RKO (cell line): ENCODE measurements at places on chromosomes 7 and 10.

DNA sequence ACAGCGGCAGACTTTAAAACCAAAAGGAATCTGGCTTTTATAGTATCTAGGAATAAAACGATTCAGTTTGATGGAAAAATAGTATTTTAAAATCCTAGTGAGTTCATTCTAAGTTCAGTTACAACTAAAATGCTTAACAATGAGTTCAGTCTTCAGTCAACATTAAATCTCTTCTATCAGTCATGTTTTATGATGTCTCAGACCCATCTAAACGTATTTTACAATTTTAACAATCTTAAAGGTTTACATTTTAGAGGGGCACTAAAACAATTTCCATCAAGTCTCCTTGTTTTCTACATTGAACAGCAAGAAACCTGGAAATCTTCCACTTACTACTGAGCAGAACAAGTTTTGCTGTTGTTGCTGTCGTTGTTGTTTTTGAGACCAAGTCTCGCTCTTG, 10.0 kb downstream of the SVOPL start:
- no peak for DNase-seq

DNA sequence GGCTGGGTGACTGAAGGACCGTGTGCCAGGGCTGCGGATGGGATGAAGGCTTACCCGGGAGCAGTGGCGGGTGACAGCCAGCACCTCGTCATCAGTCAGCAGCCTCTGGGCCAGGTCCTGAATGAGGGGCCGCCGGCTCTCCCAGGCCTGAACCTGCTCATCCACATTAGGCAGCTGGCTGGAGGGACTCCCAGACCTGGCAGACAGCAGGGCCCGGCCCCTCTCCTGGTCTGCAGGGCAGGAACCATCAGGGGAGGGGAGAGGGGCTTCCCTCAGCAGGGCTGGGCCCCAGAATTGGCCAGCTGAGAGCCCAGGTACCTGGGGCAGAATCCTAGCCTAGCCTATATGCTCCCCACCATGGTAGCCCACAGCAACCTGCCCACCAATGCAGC, 15.4 kb downstream of the PDZD7 start:
- no peak for DNase-seq

GRCh38 chr7:144001543-144001942, 1.4 kb downstream of the OR6B1 start:
- no peak for DNase-seq

DNA sequence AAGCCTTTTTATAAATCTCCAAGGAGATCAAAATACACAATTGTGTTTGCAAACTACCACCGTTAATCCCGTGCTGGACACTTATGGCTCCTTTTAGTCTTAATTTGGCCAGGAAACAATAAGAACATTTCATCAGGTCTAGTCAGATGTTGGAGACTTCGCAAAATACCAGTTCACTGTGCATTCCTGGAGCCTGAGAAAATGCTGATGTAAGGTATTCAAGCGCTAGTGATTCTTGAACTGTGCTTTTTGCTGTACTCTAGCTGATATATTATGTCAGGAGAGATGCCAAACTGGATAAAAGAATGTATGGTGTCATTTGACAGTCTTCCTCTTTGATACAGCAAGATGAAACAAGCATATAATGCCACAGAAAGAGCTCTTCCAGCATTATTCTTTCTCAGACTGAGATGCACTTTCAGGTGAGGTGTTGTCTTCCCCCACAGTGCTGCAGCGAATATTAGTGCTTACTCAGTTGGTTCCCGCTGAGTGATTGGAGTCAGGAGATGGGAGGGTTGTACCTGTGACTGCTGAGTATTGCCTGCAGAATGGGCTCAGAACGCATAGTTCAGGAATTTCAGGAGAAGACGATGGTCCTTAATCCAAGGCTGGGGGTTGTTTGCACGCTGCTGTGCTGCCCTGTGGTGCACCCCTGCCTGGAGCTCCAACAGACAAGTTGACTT, 59.2 kb downstream of the OGDH start:
- no peak for DNase-seq

DNA sequence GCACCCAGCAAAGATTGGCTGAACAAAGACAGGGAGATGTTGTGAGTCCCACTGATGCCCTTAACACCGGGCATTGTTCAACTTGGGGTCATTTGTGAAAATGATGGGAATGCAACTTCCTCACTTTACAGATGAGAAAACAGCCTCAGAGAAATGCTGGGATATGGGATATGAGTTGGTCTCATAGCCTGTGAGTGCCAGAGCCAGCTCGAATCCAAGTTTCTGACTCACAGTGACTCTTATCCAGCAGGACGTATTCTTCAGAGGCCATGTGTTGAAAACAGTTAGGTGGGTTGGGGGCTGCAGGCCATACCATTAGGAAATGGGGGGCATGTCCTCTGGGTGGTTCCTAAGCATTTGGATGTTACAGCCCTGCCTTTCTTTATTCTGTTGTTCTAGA, 45.2 kb downstream of the KIAA1217 start:
- DNase-seq, result peak; percentile 30

DNA sequence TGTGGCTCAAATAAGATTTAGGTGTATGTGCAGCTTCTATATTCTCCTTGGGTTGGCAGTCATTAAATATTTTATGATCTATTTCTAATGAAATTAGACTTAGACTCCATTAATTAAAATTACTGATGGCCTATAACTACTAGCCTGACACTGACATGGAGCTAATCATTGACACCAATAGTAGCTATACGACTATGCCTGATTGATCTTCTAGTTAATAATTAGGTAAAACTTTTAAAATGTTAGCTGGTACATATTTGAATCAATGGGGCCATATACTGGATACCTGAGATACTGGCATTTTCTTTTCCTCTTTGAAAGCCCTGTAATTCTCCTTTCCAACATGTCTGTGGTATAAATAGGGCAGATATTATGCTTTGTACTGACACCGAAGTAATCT, 14.4 kb downstream of the WEE2 start:
- DNase-seq, result no peak

- peak; percentile 9 for DNase-seq
Observed at GRCh38 chr7:121202834-121203233, 126.0 kb upstream of the WNT16 start.

DNA sequence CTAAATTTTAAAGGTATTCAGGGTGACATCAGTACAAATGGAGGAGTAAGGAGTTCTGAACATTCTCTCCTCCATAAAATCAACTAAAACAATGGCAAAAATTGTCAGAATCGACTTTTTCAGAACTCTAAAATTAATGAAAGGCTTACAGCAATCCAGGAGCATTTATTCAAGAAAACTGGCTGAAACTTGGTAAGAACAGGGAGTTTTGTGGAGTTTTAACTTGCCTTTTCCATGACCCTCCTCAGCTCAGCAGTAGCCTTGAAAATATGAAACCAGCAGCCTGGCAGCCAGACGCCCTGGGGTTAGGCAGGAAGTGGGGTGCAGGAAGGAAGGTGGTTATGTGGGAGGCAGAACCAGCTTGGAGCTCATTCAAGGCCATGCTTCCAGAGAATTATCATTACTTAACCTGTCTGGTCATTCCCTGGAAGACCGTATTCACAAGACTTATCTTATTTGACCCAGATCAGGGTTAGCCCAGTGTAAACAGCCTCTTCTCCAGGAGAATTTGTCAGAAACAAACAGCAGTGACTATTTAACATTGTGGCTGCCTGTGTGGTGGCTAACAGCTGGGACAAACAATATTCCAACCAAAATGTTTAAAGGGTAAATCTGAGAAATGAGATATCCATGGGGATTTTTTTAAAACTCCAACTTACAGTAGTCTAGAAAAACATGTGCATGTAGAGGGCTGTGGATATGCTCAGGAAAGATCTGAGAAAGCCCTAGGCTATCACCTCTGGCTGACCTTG, 75.7 kb upstream of the MACROH2A2 start:
- DNase-seq, result no peak

DNA sequence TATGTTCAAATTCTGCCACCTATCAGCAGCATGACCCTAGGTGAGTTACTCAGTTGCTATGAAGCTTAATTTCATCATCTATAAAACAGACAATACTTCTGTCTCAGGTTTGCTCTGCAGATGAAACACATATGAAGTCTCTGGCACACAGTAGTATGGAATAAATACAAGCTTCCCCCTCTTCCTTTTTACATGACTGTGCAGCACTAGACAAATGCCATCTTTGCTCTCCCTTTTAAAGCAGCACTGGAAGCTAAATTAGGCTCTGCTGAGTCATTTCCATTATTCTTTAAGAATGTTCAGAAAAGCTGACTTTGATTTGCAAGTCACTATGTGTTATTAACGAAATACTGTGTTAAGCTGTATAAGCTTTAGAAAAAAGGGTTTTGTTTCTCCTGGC, 40.7 kb upstream of the ANAPC16 start:
- no peak for DNase-seq

DNA sequence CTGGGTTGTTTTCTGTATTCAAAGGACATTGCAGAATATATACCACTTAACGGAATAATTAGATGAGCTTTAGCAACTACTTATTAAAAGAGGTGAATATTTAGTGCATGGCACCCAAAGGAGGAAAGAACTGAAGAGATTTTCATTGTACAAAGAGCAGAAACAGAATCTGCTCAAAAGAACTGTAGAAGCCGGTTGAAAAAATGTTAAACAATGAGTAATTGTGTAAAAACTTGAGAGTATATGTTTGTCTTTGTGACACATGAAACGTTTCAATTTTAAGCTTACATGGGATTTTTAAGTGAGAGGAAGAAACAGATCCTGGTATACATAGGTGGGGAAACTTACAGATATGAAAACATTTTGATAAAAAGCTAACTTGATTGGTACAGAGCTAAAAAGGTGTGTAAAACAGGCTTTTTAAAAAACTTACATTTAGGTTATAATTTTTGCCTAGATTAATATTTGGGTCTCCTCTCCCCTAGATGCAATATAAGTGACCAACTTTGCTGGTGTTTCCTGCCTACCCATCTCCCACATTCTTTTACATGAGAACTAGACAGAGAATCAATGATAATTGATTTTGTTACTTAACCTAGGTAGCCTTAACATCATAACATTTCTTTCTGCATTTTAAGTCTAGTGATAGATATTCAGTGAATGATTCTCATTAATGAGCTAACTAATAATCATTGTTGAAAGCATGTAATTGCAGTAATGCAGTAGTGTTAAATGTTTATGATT, 6.8 kb downstream of the ARL5B start:
- DNase-seq, result no peak

GRCh38 chr10:70260259-70260658, 23.5 kb downstream of the NPFFR1 start:
- DNase-seq, result no peak

DNA sequence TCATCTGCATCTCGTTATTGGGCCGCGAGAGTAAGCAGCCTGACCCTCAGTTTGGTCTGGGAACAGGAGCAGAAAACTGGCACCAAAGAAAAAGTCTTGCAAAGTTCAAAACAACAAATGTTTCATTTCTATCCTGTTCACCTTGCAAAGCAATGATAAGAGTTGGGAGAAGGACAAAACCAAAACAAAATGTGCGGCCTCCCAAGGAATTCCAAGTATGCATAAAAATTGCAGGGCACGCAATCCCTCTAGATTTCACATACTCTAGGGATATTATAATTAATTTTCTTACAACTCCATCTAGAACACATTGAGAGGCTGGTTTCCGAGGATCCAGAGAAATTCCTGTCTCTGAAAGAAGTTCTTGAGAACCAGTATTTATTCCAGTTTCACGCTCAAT, 20.1 kb downstream of the CHUK start:
- no peak for DNase-seq

DNA sequence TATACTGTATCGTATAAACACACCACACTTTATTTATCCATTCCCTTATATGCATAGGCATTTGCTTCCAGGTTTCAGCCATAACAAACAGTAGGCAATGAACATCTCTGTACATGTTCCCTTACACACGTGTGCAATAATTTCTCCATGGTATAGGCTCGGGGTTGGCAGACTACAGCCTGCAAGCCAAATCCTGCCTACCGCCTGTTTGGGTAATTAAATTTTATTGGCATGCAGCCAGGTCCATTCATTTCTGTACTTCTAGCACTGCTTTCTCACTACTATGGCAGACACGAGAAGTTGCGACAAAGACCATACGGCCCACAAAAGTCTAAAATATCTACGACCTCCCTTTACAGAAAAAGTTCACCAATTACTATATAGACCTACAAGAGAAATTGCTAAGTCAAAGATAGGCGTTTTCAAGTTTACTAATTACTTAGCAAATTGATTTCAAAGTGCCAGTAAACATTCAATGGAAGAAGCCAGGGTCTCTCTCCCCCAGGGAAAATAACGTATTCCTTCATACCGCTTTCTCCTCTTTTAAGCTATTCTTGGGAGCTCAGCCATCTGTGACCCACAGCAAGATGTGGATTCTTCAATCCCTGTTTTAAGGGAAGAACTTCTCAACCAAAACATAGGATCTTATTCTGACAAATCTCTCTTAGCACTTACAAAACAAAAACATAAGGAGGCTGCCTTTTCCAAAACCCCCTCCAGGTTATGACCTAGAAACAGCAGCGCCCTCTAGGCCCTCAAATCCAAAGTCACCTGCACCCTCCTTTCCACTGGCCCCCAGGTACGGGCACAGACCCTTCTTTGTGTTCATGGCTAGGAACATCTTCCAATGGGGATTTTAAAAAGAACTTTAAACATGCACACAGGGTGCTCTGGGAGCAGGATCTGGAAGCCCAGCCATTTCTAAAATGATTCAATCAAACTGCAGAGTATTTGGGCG, 100.5 kb downstream of the FGFR2 start:
- no peak for DNase-seq
